Osteocyte (in vitro differentiated cells): ENCODE measurements at places on chromosomes 12 and 14.

DNA sequence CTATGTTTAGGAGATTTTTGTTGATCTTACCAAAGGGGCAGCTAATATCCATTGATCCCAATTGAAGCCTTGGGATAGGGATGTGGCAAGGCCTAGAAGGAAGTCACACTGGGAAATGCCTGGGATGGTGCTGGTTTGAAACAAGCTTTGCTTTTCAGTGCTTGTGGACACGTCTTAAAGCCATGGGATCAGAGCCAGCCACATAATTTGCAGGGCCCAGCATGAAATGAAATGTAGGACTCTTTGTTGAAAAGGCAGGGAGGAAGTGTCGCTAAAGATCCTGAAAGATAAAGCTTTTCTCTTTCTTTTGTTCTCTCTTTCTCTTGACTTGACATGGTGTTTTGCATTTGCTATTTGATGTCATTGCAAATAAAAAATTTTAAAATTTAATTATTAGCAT, 5.0 kb downstream of the TTC9 start:
- DNase-seq, result no peak
- H3K27ac ChIP-seq, result no peak overlapping the region
- no peaks in the 10 kb centered on the region for H3K36me3 ChIP-seq
- peaks cover 11% of the 10 kb centered on the region for H3K27me3 ChIP-seq
- no peak overlapping the region for H3K4me3 ChIP-seq
- peaks cover 13% of the 10 kb centered on the region for H3K4me1 ChIP-seq

GRCh38 chr14:89283327-89284060, 133.5 kb downstream of the FOXN3 start:
- no peaks in the 10 kb centered on the region for H3K27me3 ChIP-seq
- H3K36me3 ChIP-seq, result peaks cover 25% of the 10 kb centered on the region
- no peak overlapping the region for H3K4me3 ChIP-seq
- H3K27ac ChIP-seq, result no peak overlapping the region
- no peak for DNase-seq

- H3K4me1 ChIP-seq, result no peaks in the 10 kb centered on the region
- H3K27ac ChIP-seq, result no peak overlapping the region
- no peak overlapping the region for H3K4me3 ChIP-seq
- peaks cover 13% of the 10 kb centered on the region for H3K27me3 ChIP-seq
- no peaks in the 10 kb centered on the region for H3K36me3 ChIP-seq
- DNase-seq, result no peak
These were observed 114.6 kb downstream of the PPFIA2 start for GRCh38 chr12:81644503-81644902.

DNA sequence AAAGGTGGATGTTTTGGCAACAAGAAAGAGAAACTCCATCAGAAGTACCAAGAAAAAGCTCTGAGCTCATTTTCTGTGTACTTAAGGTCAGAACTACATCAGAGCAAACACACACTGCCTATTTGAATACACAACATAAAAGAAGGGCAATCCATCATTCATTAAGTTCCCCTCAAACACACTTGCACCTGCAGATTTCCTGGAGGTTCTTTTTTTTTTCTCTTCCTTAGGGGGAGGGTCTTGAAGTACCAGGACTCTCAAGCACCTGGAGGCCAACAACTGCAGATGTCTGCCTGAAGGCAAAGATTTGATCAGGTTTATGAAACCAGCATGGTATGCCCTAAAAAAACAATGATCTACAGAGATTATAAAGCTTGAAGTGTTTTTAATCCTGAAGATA, 26.1 kb upstream of the PTHLH start:
- DNase-seq, result no peak
- no peaks in the 10 kb centered on the region for H3K4me1 ChIP-seq
- H3K27ac ChIP-seq, result no peak overlapping the region

- H3K4me3 ChIP-seq, result no peak overlapping the region
- H3K36me3 ChIP-seq, result peaks cover 1% of the 10 kb centered on the region
- no peak overlapping the region for H3K27ac ChIP-seq
- no peak for DNase-seq
These were observed 63.4 kb upstream of the CSRP2 start for GRCh38 chr12:76942267-76942666.

DNA sequence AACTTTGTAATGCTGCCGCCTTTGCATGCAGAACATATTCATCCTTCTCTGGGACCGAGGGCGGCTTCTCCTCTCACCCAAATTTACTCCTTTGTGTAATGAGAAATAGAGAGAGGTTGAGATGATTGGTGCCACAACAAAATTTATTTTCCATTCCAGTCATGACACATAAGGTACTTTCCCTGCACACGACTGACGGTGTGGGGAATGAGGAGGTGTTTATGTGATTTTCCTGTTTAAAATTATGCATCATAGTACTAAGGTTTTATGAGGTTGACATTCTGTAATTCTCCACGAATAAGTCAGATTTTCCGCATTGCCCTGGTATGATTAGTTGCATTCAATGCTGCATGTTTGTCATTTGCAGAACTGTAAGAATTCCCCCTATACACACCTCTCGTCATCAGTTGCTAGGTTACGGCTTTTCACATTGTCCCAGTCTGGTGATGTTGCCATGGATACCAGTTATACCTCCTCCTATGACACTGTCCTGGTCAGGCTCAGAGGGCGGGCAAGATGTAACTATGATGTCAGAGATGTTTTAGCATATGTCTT, 23.1 kb downstream of the BICDL1 start:
- H3K4me3 ChIP-seq, result no peak overlapping the region
- no peaks in the 10 kb centered on the region for H3K36me3 ChIP-seq
- H3K27ac ChIP-seq, result no peak overlapping the region
- H3K27me3 ChIP-seq, result peaks cover 19% of the 10 kb centered on the region
- no peaks in the 10 kb centered on the region for H3K4me1 ChIP-seq
- no peak for DNase-seq

GRCh38 chr14:77556946-77557345, 58.3 kb upstream of the ISM2 start:
- DNase-seq, result no peak
- H3K27ac ChIP-seq, result no peak overlapping the region
- peaks cover 24% of the 10 kb centered on the region for H3K36me3 ChIP-seq
- H3K27me3 ChIP-seq, result no peaks in the 10 kb centered on the region

- DNase-seq, result no peak
- H3K27ac ChIP-seq, result no peak overlapping the region
- no peaks in the 10 kb centered on the region for H3K27me3 ChIP-seq
- H3K4me3 ChIP-seq, result no peak overlapping the region
- H3K36me3 ChIP-seq, result peaks cover 9% of the 10 kb centered on the region
These were observed 150.3 kb downstream of the FOXN3 start for GRCh38 chr14:89266754-89267153.

- peak overlapping the region; percentile 83 for H3K27ac ChIP-seq
- no peak for DNase-seq
- H3K4me3 ChIP-seq, result no peak overlapping the region
- no peaks in the 10 kb centered on the region for H3K27me3 ChIP-seq
- H3K36me3 ChIP-seq, result peaks cover 4% of the 10 kb centered on the region
These were observed 60.7 kb upstream of the PYGL start for GRCh38 chr14:51004801-51005526.

- peaks cover 26% of the 10 kb centered on the region for H3K36me3 ChIP-seq
- no peak overlapping the region for H3K4me3 ChIP-seq
- peaks cover 32% of the 10 kb centered on the region for H3K4me1 ChIP-seq
These were observed 49.4 kb downstream of the TPCN1 start for GRCh38 chr12:113270709-113271009.

DNA sequence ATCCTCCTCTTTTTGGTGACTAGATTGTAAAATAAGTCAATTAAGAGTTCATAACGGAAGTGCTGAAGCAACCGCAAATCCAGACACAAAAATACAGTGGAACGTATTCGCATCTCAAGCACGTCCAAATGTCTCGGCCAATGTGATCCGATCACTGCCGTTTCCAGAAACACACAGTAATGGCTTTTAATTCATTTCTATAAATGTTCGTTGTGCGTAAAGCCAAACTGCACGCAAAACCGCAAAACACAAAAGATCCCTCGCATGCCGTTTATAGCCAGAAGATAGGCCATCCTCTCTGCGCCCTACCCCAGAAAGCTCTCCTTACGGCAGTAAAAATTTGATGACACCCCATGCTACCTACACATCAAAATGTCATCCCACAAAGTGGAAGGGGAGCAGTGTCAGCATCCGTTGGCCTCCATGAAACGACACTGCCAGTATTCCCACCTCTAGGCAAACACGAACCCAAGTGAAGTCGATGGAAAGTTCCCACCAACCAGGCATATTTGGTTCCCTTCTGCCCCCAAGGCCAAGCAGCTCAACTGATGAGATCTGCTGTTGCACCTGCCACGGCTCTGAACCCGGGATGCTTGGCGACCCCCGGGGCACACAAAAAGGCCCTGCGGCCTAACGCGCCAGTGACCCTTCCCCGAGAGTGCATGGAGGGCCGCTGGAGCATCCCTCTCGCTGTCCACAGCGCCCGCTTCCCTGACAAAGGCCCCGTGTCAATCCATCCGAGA, 1.4 kb downstream of the HECTD4 start:
- H3K27me3 ChIP-seq, result no peaks in the 10 kb centered on the region
- H3K4me1 ChIP-seq, result peaks cover 27% of the 10 kb centered on the region
- H3K36me3 ChIP-seq, result no peaks in the 10 kb centered on the region

DNA sequence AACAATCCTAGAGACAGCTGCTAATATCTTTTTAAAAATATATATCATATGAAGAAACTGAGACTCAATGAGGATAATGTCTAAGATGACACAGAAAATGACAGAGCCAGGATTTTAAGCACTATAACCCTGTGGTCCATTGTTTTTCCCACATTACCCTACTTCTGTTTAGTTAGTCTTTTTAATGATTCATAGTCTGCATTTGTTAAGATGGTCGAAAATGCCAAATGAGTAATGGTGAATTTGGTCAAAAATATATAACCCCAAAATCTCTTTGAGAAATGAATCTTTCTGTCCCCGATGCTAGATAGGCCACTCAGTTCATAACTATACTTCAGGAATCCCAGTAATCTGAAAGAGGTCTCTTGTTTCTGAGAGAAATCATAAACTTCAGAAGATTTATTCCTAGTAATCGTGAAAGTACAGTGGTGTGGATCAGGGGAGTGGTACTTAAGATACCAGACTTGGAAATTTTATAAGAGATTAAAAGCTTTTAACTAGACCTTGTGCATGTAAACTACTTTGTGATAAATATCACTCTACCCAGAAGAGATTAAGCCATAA, 10.8 kb downstream of the RTRAF start:
- H3K36me3 ChIP-seq, result peaks cover 55% of the 10 kb centered on the region
- H3K27ac ChIP-seq, result peak overlapping the region; percentile 27
- H3K4me1 ChIP-seq, result peaks cover 16% of the 10 kb centered on the region
- DNase-seq, result no peak
- no peaks in the 10 kb centered on the region for H3K27me3 ChIP-seq
- H3K4me3 ChIP-seq, result no peak overlapping the region

DNA sequence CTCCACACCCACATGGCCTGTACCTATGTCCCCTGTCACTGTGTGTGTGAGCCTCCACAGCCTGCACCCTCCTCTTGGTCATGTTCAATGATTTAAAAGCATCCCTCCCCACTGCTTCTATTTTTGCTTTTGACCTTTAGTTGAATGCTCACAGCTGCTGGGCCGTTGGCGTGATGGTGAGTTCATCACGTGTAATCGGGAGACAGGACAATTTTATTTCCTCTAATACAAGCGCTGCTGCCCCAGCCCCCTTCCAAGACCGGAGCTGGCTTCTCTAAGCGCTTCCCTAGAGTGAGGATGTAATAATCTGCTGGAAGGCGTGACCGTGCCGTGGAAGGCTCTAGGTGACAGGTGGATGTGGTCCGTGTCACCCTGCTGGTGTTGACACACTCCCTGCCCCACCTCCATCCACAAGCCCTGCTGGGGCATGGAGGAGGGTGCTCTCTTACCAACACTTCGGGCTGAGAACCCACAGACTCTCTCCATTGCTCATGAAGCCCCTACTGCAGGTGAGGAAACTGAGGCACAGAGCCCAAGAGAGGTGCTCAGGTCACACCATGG, 25.4 kb downstream of the CCDC85C start:
- no peak for DNase-seq
- peaks cover 46% of the 10 kb centered on the region for H3K4me1 ChIP-seq
- no peak overlapping the region for H3K27ac ChIP-seq
- H3K36me3 ChIP-seq, result no peaks in the 10 kb centered on the region

- H3K27ac ChIP-seq, result no peak overlapping the region
- H3K36me3 ChIP-seq, result peaks cover 32% of the 10 kb centered on the region
- no peaks in the 10 kb centered on the region for H3K27me3 ChIP-seq
- DNase-seq, result no peak
- H3K4me3 ChIP-seq, result no peak overlapping the region
These were observed 4.3 kb downstream of the COQ10A start for GRCh38 chr12:56271031-56271430.

DNA sequence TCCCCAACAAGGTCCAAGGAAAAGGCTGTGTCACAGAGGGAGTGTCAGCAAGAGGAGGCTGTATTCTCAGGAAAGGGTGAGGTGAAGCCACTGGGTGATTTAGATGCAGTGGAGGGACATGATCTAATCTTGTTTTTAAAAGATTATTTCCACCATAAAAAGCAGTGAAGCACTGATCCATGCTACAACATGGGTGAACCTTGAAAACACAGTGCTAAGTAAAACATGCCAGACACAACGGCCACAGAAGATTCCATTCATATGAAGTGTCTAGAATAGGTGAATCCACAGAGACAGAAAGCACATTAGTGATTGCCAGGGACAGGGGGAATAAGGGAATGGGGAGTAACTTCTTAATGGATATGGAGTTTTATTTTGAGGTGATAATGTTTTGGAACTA, 12.8 kb downstream of the RITA1 start:
- no peaks in the 10 kb centered on the region for H3K27me3 ChIP-seq
- no peaks in the 10 kb centered on the region for H3K36me3 ChIP-seq
- no peak for DNase-seq

GRCh38 chr12:89251342-89252271, 100.7 kb downstream of the DUSP6 start:
- no peaks in the 10 kb centered on the region for H3K27me3 ChIP-seq
- DNase-seq, result no peak
- no peak overlapping the region for H3K27ac ChIP-seq
- H3K36me3 ChIP-seq, result no peaks in the 10 kb centered on the region

DNA sequence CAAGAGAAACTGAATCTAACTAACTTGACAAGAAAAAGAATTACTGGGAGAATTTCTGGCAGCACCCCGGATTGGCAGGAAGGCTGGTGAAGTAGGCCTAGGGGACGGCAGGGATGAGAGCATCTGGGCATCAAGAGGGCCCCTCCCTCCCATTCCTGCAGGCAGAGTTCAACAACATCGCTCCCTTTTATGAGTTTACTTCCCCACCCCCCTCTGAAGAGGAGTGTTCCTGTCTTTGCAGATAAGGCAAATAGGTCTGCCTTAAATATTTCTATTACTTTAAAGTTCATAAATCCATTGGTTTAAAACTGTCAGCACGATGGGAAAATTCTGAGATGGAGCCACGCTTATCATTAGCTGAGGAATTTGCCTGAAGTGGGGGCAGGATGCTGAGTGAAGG, 168.7 kb downstream of the TBX5 start:
- H3K27ac ChIP-seq, result no peak overlapping the region
- no peak overlapping the region for H3K4me3 ChIP-seq
- no peaks in the 10 kb centered on the region for H3K27me3 ChIP-seq
- no peak for DNase-seq
- no peaks in the 10 kb centered on the region for H3K4me1 ChIP-seq
- no peaks in the 10 kb centered on the region for H3K36me3 ChIP-seq
